ENCODE measurements at places on chromosomes 6 and 20. TPM values are rescaled to one million over a fixed set of nuclear protein-coding genes. Genes with fewer than 3 reads are reported as not detected.
A peak's percentile ranks its signal among the peaks of the same experiment; 100 is the strongest.

GRCh38 chr6:43809417-43810305 is 39.6 kb downstream of the VEGFA start:
- DNase-seq = no peak

- DNase-seq = no peak
Observed at GRCh38 chr6:144647406-144647964, 362.4 kb downstream of the UTRN start.

- DNase-seq = peak; percentile 12
Observed at GRCh38 chr6:73695619-73696421, at the start of gene CD109. Gene CD109 (plus strand): TSS chr6:73696203. CDS start chr6:73696216, 13 bp downstream.

DNA sequence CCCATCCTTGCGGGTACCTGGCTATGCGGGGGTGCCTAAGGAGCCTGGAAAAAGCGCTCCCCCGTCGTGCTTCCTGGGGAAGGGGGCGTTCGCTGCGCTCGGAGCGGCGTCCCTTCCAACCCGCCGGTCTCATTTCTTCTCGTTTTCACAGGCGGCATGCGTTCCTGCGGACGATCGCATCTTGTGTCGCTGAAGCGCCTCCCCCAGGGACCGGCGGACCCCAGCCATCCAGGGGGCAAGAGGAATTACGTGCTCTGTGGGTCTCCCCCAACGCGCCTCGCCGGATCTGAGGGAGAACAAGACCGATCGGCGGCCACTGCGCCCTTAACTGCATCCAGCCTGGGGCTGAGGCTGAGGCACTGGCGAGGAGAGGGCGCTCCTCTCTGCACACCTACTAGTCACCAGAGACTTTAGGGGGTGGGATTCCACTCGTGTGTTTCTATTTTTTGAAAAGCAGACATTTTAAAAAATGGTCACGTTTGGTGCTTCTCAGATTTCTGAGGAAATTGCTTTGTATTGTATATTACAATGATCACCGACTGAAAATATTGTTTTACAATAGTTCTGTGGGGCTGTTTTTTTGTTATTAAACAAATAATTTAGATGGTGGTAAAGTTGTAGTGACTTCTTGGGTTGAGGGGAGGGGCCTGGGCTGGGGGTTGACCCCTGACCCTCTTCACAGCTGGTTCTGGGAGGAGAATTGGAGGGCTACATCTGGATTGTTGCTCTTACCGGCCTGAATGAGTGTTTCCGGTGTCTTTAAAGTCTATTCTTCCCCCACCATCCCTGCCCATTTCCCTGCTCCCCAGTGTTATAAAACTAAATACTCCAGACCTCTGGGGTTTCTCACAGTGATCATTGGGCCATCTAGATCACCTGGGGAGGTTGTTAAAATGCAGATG is 1.1 kb downstream of the ID1 start:
- peak; percentile 37 for DNase-seq

GRCh38 chr6:40044196-40044595 is 109.9 kb upstream of the MOCS1 start:
- DNase-seq = no peak

GRCh38 chr6:148566664-148567350 is 180.0 kb upstream of the UST start:
- no peak for DNase-seq

GRCh38 chr20:34333786-34334185 is 29.3 kb upstream of the ITCH start:
- DNase-seq = no peak

- no peak for DNase-seq
Observed at GRCh38 chr6:70673601-70674000, 5.9 kb downstream of the SMAP1 start.

- no peak for DNase-seq
Observed at GRCh38 chr6:15524861-15525401, 137.9 kb downstream of the DTNBP1 start.

DNA sequence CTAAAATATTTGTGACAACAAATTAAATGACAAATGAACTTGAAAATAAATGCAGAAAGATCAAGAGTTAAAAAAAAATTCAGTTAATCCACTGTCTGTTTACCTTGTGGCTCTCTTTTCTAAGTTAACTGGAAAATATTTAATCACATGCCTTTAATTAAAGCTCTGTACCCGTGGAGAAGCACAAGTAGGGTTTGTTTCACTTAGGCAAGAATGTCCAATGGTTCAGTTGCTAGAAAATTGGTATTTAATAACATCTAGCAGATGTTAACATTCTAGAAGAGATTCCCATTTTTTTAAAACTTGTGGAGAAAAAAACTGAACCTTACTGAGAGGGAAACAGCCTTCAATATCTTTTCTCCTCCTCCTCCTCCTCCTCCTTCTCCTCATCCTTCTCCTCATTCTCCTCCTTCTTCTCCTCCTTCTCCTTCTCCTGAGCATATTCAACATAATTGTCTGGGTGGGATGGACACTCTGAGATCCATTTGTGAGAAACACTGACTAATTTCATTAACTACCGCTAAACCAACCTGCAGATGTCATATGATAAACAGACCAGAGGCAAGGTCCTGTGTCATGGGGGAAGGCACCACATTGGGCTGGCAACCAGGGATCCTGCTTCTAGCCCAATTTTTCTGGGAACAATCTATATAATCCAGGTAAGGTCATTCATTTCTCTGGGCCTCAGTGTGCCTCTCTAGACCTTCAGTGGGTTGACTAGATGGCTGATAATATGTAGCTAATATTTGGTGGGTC is 44.1 kb upstream of the AKIRIN2 start:
- no peak for DNase-seq

DNA sequence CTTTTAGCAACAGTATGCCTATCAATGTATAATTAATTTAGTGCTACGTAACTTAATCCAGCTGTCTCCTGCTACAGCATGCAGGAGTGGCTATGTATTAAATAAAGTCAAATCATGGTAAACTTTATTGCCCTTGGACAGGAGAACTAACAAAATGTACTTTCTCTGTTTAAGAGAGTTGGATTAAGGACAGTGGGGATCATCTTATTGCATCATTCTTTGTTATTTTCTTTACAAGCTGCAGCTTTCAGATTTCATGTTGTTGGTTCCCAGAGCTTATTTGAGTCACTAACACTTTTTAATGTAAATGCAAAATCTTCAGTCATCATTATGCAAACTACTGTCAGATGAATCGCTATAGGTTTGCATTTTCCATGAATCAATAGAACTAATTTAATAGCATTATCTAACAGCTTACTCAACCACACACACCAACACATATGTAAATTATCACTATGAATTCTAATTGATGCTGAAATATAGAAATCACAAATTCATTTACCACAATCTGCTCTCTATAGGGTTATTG is 424.7 kb downstream of the MMUT start:
- no peak for DNase-seq

- no peak for DNase-seq
Observed at GRCh38 chr6:89793586-89793985, 26.0 kb downstream of the MDN1 start.

DNA sequence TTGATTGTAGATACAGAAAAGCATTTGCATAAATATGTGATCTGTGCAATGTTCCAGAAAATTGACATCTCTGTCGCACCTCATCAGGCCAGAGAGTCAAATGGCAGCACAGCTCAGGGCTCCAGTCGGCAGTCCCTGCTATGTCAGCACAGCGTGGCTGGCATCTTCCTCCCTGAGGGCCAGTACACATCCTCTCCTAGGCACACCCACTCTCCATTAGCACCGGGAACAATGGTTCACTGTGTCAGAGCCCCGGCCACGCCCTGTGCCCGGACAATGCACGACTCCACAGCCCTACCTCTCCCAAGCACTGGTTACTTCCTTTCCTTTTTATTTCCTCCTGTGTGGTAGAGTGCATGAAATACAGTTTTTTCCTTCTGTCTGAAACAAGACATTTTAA is 114.9 kb downstream of the FOXC1 start:
- peak; percentile 28 for DNase-seq

DNA sequence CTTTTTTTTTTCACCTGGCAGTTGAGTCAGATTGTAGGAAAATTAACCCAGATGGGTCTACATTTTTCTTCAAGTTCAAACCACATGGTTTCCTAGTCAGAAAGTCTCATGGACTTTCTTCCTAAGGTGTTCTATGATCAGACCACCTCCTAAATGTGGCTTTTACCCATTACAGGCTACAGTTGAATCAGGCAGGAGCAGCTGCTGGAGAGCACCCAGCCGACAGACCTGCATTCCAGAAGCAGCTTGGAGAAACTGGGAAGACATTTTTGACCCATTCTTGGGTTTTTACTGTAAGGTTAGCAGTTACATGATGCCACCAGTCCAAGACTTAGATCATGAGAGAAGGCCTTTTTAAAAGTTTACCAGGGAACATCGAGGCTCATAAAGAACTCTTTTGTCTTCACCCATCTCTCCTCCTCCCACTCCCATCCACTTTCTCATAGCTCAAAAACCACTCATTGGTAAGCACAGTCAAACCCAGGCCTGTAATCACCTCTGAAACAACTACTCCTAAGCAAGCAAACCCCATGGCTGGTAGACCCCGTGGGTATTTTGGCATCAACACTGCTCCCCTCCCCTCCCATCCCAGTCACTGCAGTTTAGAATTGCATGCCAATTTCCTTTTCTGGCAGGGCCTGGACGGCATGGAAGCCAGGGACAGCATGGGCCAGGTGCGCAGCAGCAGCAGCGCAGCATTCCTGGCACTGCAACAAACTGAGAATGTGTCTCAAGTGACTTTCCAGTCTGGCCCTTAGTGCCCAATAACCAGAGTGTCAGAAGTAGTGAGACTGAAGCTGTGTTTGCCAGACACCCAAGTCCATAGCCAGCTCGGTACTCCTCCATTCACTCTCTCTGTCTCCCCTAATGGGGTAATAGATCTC is 113.7 kb downstream of the CLIC5 start:
- DNase-seq = peak; percentile 10

DNA sequence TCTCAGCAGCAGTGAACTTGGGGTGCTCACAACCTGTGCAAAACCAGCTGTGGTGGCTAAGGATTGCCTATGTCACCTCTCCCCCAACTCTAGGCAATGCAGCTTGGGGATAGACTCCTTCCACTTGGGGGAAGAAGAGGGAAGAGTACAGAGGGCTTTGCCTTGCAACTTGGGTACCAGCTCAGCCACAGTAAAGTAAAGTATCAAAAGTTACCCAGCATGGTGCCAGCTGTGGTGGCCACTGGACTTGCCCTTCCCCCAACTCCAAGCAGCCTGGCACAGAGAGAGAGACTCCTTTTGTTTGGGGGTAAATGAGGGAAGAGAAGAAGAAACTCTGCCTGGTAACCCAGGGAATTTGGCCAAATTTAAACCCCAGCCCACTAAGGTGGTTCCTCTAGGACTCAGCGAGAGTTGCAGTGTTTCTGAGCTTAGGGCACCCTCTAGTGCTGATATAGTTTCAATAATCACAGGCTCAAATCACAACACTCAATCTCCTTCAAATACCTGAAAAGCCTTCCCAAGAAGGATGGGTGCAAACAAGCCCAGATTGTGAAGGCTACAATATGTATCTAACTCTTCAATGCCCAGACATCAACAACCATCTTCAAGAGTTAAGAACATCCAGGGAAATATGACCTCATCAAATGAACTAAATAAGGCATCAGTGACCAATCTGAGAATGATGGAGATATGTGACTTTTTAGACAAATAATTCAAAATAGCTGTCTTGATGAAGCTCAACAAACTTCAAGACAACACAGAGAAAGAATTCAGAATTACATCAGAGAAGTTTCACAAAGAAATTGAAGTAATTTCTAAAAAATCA is 7.6 kb upstream of the DEFB129 start:
- peak; percentile 7 for DNase-seq

GRCh38 chr6:27874016-27874415 is 38.2 kb downstream of the OR2B2 start:
- no peak for DNase-seq

- DNase-seq = no peak
Observed at GRCh38 chr6:72820906-72821305, 199.0 kb downstream of the KCNQ5 start.

GRCh38 chr6:110944681-110945151 is 13.8 kb upstream of the GTF3C6 start:
- DNase-seq = peak; percentile 49

LTA gene
- not detected for total RNA-seq

PTCRA gene
- total RNA-seq = not detected

PI3 gene
- not detected for total RNA-seq

POPDC3 gene
- not detected for total RNA-seq

ECT2L gene
- 0.11 TPM for total RNA-seq

MCHR2 gene
- total RNA-seq = not detected

UBD gene
- total RNA-seq = not detected

CCNC gene
- total RNA-seq = 74.2 TPM

CFB gene
- 11.4 TPM for total RNA-seq

BCL2L1 gene
- 110 TPM for total RNA-seq

ZNF337 gene
- total RNA-seq = 21.2 TPM
